MM.1S (cell line): ENCODE measurements at places on chromosomes 4 and X.
A peak's percentile ranks its signal among the peaks of the same experiment; 100 is the strongest.

- DNase-seq, result no peak
These were observed 28.4 kb downstream of the CD99L2 start for GRCh38 chrX:150870029-150870428.

GRCh38 chr4:116016201-116016600 is 902.8 kb upstream of the NDST4 start:
- peak; percentile 54 for DNase-seq

GRCh38 chrX:134764202-134764785 is 106.0 kb upstream of the PLAC1 start:
- DNase-seq, result peak; percentile 63

DNA sequence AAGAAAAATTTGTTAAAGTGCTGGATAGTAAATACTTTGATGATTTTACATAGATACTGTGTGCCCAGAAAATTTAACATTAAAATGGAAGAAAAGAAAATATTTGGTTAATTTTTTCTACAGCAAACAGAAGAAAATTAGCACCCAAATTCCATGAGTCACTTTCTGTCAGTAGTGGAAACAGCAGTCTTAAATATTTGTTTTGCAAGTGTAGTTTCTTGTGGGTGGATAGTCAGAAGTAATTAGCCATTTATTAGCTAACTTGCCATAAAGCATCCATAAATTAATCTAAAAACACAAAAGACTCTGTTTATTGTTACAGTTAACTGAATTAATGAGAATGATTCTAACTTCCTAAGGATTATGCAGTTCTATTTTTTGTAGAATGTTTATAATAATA is 9.7 kb upstream of the UFSP2 start:
- DNase-seq, result no peak

GRCh38 chr4:86720508-86721068 is 126.5 kb downstream of the PTPN13 start:
- no peak for DNase-seq

- peak; percentile 31 for DNase-seq
These were observed 426 bp downstream of the SLBP start for GRCh38 chr4:1711571-1712215.

- peak; percentile 98 for DNase-seq
These were observed 1.4 kb downstream of the FGF2 start for GRCh38 chr4:122827879-122828601.

- DNase-seq, result no peak
These were observed 50.3 kb downstream of the CHRDL1 start for GRCh38 chrX:110745288-110745687.

DNA sequence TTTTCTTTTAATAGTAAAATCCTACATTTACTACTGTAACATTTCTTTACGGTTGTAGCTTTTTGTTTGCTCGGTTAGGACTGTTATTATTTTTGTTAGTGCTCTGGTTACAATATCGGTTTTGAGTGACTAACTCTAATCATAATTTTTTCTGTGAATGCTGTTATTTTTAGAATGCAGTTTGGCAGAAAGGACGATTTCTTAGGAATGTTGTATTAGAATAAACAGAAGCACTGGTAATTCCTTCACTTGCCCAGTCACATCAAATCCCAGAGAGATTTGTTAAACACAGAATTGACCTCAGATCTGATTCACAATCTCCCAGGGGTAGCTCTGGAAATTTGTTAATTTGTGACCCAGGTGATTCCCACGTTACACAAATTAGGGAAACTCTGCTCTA is 21.7 kb downstream of the DDIT4L start:
- DNase-seq, result no peak

- DNase-seq, result no peak
These were observed 11.6 kb upstream of the MAD2L1 start for GRCh38 chr4:120078216-120078615.

GRCh38 chrX:47502316-47503125 is 19.5 kb upstream of the ZNF41 start:
- peak; percentile 40 for DNase-seq

- DNase-seq, result peak; percentile 56
These were observed 2.5 kb upstream of the USP27X start for GRCh38 chrX:49876750-49877149.

DNA sequence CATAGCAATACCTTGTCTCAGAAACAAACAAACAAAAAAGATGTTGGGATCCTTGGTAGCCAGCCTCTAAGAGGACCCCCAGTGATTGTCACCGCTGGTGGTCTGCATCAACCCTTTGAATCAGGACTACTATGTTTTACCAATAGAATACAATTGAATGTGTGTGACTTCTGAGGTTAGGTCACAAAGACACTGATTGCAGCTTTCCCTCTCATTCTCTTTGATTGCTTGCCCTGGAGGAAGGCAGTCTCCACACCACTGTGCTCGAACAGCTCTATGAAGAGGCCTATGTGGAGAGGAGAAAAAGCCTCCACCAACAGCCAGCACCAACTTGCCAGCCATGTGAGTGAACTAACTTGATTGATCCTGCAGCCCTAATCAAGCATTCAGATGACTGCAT is 2.8 kb upstream of the SMIM14 start:
- no peak for DNase-seq

DNA sequence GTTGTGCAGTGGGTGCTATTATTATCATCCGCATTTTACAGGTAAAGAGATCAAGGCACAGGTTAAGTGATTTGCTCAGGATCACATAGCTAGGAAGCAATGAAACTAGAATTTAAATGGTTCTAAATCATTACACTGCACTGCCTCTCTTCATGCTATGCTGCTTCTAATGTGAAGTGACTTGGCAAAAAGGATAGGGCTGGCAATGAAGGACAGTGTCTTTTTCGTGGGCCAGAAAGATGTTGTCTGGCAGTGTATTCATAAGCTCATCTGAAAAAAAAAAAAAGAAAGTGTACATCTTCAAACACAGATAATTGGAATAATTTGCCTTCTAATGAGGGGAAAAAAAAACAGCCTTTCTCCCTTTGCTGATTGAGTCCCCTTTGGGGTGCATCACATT is 132.2 kb upstream of the FUNDC1 start:
- DNase-seq, result no peak

DNA sequence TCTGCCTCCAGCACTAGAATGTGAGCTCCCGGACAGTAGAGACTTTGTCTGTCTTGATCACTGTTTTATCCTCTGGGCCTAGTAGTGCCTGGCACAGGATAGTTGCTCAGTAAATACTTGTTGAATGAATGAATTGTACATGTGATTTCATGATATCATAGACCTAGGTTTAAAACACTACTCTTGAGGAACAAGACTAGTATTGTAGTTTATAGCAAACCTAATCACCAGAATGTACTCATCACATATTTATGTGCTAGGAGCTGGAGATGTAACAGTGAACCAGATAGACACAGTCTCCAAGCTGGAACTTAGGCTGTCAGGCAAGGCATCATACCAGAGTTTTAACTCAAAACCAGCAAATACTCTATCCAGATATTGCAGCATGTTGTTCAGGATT is 23.5 kb downstream of the GAB3 start:
- no peak for DNase-seq

DNA sequence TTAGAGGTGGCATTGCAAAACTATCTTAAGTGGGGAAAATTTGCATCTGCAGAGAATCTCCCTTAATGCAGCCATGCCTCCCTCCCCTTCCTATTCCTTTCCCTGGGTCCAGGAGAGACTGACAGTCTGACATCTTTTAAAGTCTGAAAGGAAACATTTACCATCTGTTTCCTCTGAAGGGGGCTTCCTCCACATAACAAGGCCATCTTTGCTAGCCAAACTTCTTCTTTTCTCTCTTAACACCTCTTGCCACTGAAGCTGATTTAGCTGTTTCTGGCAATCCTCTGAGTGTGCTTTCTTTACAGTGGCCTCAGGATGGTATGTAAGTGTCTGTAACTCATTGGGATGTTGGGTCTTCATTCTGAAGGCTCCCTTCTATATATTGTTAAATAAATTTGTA is 34.6 kb upstream of the AADAT start:
- DNase-seq, result no peak

GRCh38 chrX:106378616-106379015 is 210.5 kb downstream of the PWWP3B start:
- DNase-seq, result peak; percentile 49

GRCh38 chr4:39319676-39320075 is 46.5 kb downstream of the RFC1 start:
- no peak for DNase-seq

GRCh38 chrX:42615161-42615563 is 162.8 kb downstream of the PPP1R2C start:
- DNase-seq, result no peak

GRCh38 chr4:3682236-3683076 is 83.7 kb upstream of the ADRA2C start:
- DNase-seq, result no peak

DNA sequence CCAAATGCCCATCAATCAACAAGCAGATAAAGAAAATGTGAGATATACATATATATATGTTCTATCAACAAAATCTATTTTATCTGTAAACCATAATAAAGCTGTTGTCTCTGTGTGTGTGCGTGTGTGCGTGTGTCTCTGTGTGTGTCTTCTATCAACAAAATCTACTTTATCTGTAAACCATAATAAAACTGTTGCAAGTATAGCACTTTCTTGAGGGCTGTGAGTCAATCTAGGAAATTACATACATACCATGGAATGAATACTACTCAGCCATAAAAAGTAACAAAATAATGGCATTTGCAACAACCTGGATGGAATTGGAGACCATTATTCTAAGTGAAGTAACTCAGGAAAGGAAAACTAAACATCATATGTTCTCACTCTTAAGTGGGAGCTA is 12.5 kb upstream of the PLK4 start:
- no peak for DNase-seq

DNA sequence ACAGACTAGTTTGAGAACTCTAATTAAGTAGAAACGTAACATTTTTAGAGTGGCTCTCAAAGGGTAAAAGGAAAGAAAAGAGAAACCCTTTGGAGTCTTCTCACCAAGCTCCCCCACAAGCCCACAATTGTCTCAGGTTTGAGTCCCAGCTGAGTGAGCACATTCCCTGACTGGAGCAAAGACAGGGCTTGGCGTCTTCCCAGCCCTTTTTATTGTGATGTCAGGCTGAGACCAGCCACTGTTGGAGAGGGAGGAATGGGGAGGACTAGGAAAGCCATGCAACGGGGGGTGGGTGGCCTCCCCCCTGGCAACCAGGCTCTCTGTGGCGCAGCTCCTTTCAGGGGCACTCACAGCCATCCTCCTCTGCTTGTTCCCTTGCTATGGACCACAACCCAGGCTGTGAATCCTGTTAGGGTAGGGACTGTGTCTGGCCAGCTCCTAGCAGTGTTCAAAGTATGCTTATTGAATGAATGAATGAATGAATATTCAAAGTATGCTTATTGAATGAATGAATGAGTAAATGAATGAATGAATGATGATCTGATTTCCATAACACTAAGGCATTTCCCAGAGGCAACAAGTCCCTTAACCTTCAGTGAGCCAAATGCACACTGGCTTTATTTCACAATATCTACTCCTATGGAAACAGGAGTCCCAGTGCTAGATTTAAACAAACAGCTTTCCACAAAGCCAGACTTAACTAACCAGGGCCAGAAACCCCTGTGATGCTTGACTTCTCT is 413.3 kb downstream of the MID1IP1 start:
- no peak for DNase-seq

DNA sequence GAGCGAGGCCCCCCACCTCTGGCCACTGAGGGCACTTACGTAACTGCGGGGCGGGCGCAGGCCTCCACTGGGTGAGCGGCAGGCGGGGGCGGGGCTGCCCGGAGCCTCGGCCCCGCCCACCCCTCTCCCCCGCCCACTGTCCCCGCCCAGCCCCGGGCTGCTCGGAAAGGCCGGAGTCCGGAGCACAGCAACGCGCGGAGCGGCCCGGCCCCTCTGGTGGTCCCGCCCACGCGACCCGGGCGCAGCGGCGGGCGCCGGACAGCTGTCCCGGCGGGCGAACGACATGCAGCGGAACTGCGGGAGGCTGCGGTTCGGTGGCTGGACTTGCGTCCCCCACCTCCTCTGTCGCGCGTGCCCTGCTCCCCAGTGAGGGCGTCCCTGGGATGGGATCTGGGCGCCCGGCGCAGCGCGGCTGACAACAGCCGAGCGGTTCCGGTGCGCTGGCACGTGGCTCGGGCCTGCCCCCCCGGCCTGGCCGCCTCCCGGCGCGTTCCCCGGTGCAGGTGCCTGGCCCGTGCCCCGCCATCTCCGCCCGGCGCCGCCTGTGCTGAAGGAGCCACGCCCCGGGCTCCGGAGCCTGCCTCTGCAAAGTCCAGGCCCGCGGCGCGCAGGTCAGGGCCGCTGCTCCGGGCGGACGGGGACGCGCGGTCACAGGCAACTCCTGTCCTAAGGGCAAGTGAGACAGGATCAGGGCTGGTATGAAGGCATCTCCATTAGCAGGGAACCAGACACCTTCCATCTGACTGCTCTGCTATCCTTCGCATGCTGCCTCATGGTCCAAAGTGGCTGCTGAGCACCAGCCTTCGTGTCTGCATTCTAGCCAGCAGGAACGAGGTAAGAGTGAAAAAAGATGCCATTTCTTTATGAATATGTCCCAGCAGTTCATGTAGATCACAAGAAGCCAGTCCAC is 21.8 kb upstream of the JAKMIP1 start:
- DNase-seq, result no peak

DNA sequence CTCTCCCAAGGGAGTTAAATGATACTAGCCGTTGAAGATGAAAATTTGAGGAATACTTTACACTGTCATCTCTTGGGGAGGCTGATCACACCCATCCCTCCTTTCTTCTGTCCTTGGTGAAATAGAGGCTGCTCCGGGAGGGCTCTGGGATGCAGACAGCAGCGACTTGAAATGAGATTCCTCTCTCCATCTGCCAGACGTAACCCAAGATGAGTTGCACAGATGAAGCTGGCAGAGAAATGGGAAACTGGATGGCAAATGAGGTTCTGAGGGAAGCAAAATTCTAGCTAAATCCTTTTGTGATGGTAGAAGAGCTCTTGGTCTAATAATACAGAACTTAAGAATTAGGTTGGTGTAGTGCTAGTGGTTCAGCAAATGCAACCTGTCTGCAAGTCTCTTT is 201.4 kb downstream of the AASDH start:
- no peak for DNase-seq

- no peak for DNase-seq
These were observed 13.2 kb upstream of the SH3TC1 start for GRCh38 chr4:8185930-8186329.

- DNase-seq, result no peak
These were observed 175.0 kb upstream of the UGT8 start for GRCh38 chr4:114423582-114423981.

- DNase-seq, result no peak
These were observed 47.0 kb downstream of the SOD3 start for GRCh38 chr4:24842356-24842755.

GRCh38 chr4:75172551-75172950 is 239.6 kb downstream of the PARM1 start:
- no peak for DNase-seq

GRCh38 chrX:41734530-41734929 is 10.5 kb downstream of the GPR82 start:
- no peak for DNase-seq

DNA sequence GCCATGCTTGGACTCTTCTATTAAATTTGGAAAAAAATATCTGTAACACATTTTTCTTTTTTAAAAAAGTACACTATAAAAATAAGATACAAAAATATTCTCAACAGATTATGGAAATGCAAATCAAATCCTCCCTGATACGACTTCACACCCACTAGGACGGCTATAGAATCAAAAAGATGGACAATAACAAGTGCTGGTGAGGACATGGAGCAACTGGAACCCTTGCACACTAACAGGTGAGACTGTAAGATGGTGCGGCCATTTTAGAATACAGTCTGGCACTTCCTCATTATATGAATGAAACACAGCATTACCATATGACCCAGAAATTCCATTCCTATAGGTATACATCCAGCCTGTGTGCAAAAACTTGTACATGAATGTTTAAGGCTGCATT is 83.6 kb downstream of the GATB start:
- no peak for DNase-seq
